ENCODE measurements at places on chromosomes 12 and 14.

- no peak for DNase-seq
These were observed 100.3 kb upstream of the TMTC1 start for GRCh38 chr12:29883941-29884554.

GRCh38 chr12:51661199-51661598 lies 70.2 kb downstream of the SCN8A start:
- DNase-seq = no peak

DNA sequence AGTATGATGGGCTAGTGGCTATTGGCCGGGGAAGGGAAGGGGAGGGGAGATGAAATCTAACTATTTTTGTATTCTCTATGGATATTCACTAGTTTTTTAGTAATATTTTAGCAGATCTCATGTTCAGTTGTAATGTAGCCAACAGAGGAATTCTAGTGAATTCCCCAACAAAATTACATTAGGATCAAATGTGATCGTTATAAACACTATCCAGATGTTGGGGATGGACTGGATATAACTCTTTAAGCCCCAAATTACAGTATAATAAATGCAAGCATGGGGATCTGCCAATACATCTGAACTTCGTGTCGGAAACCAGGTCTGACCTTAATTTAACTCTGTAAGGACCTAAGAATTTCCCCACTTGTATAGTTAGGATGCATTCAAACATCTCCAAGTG lies 21.5 kb downstream of the LLPH start:
- DNase-seq = no peak

DNA sequence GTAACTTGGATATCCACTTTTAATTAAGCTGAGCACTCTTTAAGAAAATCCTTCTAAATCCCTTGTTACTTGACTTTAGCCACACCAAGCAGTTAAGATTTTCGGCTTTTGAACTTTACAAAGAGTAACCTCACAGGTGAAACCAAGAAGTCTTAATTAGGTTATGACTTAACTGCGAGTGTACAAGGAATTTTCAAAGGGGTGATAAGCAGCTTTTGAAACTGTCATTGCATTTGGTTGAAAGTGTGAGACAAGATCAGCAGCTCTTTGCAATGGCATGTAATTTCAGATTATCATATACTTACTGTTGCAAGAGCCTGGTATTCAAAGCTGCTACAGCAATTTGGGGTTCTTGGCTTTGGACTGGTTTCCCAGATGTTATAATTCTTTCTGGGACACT lies 137.5 kb downstream of the TMEM117 start:
- no peak for DNase-seq

- peak; percentile 73 for DNase-seq
These were observed 7.7 kb upstream of the AMN1 start for GRCh38 chr12:31736472-31736871.

DNA sequence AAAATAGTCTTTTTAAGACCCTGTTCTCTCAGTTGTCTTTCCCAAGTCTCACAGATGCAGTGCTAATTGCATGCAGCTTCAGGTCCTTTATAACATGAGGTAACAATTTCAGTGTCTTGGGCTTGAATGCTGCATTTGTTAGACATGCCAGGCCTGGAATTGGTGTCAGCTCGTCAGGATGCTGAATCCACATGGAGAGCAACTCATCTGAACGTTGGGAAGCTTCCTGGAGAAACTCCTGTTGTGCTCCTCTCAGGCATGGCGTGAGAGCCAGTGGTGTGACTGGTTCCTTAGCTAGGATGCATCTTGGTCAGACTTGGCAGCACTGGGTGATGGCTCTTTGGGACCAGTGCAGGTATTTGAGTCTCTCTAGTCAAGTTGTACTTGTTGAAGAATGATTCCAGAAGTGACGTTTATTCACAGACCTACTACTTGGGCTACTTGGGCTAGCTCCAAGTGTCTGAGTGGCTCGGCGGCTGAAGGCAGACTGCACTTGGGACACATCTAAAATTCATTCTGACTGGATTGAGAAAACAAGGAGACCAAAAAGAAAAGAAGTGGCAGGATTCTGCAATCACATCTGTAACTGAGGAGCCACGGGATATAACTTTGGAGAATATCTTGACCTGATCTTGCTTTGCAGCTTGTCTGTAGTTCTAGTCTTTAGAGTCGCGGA lies 134.8 kb upstream of the ARHGAP5 start:
- no peak for DNase-seq

GRCh38 chr12:24127919-24128721 lies 178.7 kb upstream of the SOX5 start:
- no peak for DNase-seq

DNA sequence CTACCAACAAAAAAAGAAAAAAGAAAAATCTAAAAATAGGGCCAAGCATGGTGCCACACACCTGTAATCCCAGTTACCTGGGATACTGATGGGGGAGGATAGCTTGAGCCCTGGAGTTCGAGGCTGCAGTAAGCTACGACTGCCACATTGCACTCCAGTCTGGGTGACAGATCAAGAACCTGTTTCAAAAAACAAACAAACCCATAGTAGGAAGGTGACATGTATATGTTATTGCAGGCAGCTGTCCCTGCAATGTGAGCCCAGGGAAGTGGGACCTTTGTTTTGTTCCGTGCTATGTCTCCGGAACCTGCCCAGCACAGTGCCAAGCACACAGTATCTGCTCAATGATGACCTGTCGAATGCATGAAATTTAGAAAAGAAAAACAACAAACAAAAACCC lies 37.2 kb upstream of the YY1 start:
- no peak for DNase-seq

DNA sequence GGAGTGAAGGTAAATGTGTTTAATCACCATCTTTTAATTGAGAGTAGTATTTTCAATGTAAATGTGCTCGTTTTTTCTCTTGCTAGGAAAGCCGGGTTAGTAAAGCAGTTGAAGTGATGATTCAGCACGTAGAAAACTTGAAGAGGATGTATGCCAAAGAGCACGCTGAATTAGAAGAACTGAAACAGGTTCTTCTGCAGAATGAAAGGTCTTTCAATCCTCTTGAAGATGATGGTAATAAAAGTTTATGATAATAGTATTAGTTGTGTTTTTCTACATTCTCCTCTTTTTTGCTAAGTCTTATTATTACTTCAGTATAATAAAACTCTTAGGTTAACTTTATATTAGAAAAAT lies 93.9 kb downstream of the DNAI7 start:
- DNase-seq = peak; percentile 8

DNA sequence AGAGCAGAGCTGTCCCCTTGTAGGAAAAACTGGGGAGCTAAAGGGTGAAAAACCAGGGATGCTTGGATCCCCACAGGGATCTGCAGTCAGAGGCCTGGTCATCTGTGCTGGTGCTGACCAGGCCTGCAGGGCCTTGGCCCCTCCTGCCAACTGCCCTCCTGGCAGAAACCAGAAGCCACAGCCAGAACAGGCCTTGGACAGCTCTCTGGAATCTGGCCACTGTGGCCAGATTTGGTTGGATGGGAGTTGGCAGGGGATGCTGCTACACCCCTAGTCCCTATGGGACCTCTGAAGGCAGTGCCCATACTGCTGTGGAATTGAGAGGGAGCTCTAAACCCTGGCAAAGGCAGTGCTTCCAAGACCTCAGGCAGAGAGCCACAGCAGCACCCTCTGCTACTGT lies 9.2 kb upstream of the GPX2 start:
- DNase-seq = no peak

GRCh38 chr12:96015672-96016071 lies 19.5 kb upstream of the HAL start:
- peak; percentile 50 for DNase-seq

GRCh38 chr12:10634427-10634826 lies 21.0 kb upstream of the MAGOHB start:
- no peak for DNase-seq

DNA sequence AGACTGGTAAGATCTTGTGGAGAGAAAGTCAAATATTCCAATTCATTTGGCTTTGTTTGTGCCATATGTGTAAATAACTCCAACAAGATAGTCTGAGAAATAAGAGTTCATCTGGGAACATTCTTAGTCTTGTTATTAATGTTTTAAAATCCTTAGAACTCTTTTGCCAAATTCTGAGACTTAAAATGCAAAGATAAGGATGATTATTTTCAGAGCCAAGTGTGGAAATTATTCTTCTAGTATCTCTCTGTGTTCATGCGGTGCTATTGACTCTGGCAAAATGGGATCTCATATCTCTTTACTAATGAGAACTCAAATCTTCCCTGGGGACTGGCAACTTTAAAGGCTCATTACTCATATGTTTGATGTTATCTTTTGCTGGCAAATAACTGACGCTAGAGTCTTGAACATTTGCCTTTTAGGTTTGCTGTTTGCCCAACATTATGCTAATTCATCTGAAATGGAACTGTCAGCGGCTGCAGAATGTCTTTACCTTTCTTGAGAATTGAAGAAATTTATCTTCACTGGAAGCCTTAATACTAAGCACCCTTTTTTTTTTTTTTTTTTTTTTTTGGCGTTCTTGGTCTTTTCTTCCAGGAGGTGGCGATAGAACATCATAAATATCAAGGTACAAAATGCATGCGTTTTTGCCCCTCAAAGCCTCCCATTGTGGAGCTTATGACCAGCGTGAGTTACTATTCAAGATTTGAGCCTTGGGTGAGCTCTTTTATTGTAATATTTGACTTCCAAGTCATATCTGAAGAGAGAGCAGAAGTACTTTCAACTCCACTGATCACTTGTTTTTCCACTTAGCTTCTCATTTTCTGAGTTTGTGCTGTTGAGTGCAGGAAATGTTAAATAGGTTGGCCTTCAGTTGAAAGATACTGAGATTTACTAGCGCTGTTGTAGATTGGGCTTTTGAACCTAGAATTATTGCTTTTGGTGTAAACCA lies 86.5 kb downstream of the CAND1 start:
- peak; percentile 69 for DNase-seq

DNA sequence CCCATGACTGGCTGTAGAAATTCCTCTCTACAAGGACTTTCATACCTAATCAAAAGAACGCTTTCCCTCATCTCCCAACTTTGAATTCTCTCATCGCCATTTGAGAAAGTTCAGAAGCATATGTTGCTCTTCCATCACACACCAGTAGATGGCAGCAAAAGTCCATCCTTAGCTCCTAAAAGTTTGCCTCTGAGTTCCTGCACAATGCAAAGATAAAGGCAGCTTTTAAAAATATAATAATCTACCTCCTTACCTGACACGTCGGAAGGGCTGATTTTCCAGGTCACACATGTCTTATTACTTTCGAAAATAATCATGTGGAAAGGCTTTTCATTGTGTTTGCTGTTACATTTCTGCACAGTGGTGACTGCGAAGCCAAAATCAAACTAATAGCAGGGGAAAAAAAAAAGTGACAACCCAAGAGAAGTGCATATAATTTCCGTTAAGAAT lies 456.7 kb upstream of the SEL1L start:
- DNase-seq = peak; percentile 70

DNA sequence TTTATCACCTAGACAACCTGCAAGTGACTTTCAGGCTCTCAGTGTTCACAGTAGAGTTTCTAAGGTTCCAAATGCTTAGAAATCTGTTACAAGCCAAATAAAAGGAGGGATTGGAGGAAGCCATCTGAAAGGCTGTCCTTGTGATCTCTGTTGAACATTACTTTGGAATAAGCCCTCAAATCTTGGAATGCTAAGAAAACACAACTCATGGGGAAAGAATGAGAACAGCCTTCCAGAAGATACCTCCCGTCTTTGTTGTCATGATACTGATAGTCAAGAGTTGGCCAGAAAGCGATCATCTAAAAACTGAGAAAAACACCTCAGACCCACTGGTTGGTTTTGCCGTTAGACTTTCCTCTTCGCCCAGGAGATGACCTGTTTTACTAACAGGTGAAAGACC lies 44.4 kb upstream of the KCNK13 start:
- no peak for DNase-seq

GRCh38 chr14:30960216-30960615 lies 65.2 kb upstream of the AP4S1 start:
- DNase-seq = no peak

DNA sequence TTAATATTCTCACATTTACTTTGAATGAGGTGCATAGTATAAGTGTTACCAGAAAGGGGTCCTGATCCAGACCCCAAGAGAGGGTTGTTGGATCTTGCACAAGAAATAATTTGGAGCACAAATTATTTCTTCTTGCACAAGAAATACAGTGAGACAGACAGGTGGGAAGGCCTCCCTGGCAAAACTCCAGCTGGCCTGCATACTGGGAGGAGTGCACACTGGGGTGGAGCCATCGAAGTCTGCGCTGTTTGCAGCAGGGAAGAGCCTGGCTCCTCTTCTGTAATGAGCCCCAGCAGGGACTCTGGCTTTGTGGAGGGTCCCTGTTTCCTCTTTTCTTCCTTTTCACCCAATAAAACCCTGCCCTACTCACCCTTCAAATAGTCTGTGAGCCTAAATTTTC lies 141.6 kb downstream of the GLT1D1 start:
- DNase-seq = no peak

DNA sequence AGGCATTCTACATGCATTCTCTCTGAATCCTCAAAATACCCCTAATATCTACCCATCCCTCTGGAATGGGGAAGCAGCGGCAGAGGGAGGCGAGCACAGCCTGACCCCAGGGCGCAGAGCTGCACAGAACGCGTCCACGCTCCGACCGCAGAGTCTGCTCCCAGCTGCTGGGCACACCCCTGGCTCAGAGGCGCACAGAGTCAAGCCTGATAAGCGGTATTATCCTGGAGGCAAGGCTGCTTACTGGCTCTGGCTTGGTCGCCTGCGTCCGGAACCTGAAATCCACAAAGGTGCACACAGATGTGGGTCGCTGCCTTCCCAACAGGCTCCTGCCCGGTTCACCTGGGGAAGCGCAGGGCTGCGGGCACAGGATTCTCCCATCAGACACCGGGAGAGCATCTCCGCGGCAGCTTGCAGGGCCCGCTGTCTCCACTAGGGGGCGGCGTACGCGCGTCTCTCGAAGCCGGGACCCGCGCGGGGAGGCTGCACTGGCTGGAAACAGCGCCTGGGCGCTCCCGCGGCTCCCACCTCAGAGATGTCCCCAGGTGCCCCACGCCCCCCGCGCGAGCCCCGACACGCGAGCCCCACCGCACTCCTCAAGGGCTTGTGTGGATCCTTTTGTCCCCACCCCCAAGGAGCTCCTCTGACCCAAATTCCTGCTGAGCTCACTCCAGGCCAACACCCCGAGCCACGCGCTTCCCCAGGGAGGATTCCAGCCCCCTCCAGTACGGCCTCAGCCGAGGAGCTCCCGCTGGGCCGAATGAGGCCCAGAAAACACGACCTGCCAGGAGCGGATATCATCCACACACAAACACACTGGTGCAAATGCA lies 120.1 kb upstream of the FZD10 start:
- no peak for DNase-seq

- peak; percentile 61 for DNase-seq
These were observed 461.4 kb downstream of the ZFP36L1 start for GRCh38 chr14:68331426-68331825.

DNA sequence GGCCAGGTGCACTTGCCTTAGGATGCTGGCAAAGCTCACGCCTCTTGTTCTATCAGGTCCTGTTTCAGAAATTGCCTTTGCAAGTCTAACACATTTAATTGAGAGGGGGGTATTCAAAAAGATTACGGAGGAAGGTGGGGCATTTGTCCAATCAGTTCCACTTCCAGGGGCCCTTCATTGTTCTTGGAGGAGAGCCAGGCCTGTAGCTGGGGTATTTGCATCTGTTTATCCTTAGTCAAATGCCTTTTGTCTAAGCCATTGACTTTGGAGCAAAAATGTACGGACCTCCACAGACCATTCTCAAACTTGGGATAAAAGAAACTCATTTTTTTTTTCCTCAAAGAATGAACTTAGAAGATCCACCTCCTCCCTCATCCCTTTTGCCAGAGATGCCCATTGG lies 582.0 kb downstream of the BCL11B start:
- no peak for DNase-seq
